ENCODE measurements at places on chromosomes 5 and 9. TPM values are rescaled to one million over a fixed set of nuclear protein-coding genes. Genes with fewer than 3 reads are reported as not detected.

PCDHGB6 gene
- 1.3 TPM for total RNA-seq

PCDHB13 gene
- 2.6 TPM for total RNA-seq

DNA sequence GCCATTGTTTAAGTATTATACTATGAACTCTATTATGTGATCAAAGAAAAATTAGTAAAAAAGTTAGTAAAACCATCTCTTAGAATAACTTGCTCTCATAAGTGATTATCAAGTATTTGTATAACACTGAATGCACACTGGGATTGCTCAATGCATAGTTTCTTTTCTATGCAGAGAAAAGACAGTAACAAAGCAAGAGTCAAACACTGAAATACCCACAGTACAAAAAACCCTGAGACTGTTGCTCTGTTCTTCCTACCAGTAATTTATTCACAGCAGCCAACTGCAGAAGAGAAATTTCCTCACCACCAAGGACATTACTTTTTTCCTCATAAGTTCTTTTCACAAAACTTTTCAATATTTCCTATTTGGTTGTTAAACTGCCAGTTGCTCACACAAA is 634.4 kb downstream of the DTWD2 start:
- DNase-seq, result no peak

- DNase-seq, result no peak
Measured at GRCh38 chr5:39415201-39415600, 9.6 kb downstream of the DAB2 start.

SPINK4 gene
- total RNA-seq, result not detected

SLC6A3 gene
- not detected for total RNA-seq

GRCh38 chr5:135934939-135935338 is 19.8 kb downstream of the LECT2 start:
- DNase-seq, result no peak

- no peak for DNase-seq
Measured at GRCh38 chr9:38008168-38009034, 60.6 kb downstream of the SHB start.

DAB2IP gene
- 16.3 TPM for total RNA-seq

NIM1K gene
- total RNA-seq, result not detected
